Activated naive CD8-positive, alpha-beta T cell treated with anti-CD3 and anti-CD28 coated beads, Interleukin-2, amount 10 ng/mL, durations not matched to agents 7 days and 5 days (primary cell): ENCODE measurements at places on chromosomes 12 and 14. TPM values are rescaled to one million over a fixed set of nuclear protein-coding genes. Genes with fewer than 3 reads are reported as not detected.

GRCh38 chr12:111546758-111547383 is 52.2 kb downstream of the ATXN2 start:
- DNase-seq = no peak

DNA sequence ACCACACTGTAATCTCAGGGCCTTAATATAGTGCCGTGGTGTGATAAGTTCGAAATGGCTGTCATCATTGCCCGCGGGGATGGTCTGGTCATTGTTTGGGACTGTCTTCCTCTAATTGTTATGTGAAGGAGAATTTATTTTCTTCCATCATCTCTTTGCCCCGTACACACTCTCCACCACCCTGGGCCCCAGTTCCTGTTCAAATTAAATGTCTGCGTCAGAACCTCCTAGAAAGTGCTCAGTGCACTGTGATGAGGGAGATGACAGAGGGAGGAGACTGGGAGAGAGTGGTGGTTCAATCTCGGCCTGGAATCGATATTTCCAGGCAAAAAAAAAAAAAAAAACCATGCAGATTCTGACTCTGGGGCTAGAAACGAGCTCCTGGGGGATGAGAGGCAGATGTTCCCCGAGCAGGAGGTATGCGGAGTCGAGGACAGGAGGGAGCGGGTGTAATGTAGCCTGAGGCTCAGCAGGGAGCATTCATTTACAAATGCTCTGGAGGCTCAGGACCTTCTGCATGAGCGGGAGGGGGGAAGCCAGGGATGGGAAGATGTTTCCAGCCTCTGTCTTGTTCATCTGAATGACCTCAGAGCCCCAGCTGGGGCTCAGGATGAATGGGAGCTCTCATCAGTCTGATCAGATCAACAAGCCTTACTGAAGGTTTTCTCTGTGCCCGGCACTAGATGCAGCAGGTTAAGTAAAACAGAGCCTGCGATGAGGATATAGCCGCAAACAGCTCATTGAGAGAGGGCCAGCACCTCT is 219.5 kb downstream of the TBX5 start:
- no peak for DNase-seq

PPP4R4 gene
- 0.47 TPM for total RNA-seq

DNA sequence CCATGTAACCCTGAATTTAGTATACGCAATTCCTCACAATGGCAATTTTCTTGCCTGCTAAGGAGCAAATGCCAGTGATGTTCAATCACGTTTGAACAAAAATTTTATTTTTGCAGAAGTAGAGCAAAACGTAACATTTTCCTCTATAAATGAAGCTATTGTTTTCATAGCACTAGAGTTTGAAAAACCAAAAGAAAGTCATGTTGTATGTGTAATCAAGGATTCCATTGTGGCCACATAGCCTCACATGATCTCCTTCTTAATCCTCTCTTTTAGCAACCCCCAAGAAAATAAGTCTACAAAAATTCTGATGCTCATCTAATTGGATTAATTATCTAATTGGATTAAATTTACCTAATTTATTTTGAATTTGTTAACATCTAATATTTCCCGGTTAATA is 1217.4 kb upstream of the FLRT2 start:
- no peak for DNase-seq

DNA sequence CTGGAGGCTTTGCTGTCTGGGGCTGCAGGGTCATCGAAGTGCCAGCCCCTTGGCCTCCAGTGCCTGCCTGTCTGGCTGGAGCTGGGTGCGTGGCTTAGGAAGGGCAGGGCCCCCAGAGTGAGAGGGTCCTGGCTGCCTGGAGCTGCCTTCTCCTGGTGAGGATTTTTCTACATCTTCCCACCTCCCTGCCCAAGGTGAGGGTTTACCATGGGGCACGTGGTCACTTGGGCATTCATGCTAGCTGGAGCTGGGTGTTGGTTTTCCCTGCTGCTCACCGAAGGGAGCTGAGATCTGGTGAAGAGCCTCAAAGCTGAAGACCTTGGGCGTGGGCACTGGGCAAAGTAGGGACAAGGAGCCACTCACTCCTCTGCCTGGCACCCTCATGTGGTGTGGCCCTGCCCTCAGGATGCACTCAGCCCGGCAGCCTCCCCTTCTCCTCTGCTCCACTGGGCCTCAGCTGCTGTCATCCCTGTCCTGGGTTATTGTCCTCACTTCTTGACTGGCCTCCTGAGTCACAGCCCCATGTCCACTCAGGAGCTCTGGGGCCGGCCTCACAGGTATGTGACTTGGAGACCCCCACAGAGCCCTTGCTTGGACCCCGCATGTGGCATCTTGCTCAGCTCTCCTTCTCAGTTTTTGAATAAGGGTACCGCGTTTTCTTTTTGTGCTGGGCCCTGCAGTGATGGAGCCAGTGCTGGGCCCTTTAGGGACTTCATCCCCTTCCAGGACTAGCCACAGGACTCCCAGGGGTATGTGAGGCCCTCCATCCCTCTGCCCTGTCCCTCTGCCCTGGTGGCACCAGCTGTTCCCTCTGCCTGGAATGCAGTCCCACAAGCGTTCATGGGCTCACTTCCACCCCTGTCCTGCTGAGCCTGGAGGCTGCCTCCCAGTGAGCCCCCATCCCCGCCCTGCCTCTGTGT is 1.6 kb downstream of the CEP170B start:
- peak; percentile 30 for DNase-seq

GRCh38 chr12:50934981-50935807 is 17.1 kb upstream of the HIGD1C start:
- no peak for DNase-seq

- DNase-seq = no peak
These were observed 55.0 kb upstream of the NELL2 start for GRCh38 chr12:44930972-44931600.
